Heart left ventricle (tissue), 16 donors: ENCODE measurements at places on chromosomes 16 and 17.

- peaks cover 18% of the 10 kb centered on the region for H3K27me3 ChIP-seq
- H3K4me1 ChIP-seq: no peaks in the 10 kb centered on the region
- H3K36me3 ChIP-seq: no peaks in the 10 kb centered on the region
- no peak within 1 kb of the TSS for H3K27ac ChIP-seq
Observed at GRCh38 chr16:23835390-23836077, at the start of gene PRKCB. TSS of gene PRKCB (plus strand) at chr16:23835983.

- H3K4me3 ChIP-seq: no peak overlapping the region
- H3K36me3 ChIP-seq: no peaks in the 10 kb centered on the region
- peak; percentile 84 for DNase-seq
- H3K27ac ChIP-seq: peak overlapping the region; percentile 97
- H3K4me1 ChIP-seq: peaks cover 61% of the 10 kb centered on the region
- no peaks in the 10 kb centered on the region for H3K27me3 ChIP-seq
Observed at GRCh38 chr17:81422776-81423697, 27.8 kb downstream of the BAHCC1 start.

DNA sequence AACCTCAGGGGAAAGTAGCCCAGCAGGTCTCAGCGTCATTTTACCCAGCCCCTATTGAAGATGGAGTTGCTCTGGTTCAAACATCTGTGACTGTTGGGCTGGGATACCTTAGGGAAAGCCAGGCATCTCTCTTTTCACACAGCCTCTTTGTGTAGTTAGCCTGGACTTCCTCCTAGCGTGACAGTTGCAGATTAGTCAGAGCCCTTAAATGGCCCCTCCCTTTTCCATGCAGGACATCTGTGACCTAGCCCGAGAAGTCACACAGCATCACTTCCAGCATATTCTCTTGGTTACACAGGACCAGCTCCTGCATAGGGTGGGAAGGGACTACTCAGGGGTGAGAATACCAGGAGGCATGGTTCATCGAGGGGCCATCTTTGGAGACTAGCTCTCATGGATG lies 375.0 kb upstream of the RBFOX1 start:
- no peaks in the 10 kb centered on the region for H3K36me3 ChIP-seq
- no peak overlapping the region for H3K27ac ChIP-seq
- DNase-seq: no peak
- H3K4me1 ChIP-seq: no peaks in the 10 kb centered on the region
- H3K27me3 ChIP-seq: no peaks in the 10 kb centered on the region

DNA sequence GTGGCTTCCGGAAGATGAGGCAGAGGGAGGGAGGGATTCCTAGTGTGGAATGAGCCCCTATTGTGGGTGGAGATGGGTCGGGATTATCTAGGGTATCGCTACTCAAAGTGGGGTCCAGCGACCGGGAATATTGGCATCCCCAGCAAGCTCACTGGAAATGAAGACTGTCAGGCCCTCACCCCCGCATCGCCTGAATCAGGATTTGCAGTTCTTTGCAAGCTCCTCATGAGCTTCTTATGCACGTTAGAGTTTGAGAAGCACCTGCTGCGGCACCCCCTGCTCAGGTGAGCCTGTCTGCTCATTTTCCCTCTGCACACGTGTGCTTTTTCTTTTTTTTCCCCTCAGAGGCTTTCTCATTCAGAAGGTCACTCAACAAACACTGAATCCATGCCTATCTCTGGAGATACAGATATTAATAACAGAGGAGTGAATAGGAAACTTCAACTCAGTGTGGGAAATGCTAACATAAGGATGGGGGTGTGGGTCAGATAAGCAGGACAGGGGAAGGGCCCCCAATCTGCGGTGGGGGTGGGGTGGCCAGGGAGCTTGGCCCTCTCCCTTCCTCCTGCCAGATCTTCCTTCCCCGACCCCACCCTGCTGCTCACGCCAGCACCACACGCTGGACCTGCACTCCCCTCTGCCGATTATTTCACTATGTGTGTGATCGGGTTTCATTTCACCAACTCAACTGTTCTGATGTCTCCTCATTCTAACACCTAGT lies 67.7 kb upstream of the NFAT5 start:
- H3K4me1 ChIP-seq: no peaks in the 10 kb centered on the region
- DNase-seq: no peak
- no peaks in the 10 kb centered on the region for H3K36me3 ChIP-seq
- H3K27ac ChIP-seq: no peak overlapping the region
- H3K27me3 ChIP-seq: no peaks in the 10 kb centered on the region
- H3K4me3 ChIP-seq: no peak overlapping the region

GRCh38 chr16:31213342-31213741 lies 577 bp upstream of the TRIM72 start:
- H3K4me3 ChIP-seq: no peak overlapping the region
- no peak overlapping the region for H3K27ac ChIP-seq
- DNase-seq: no peak
- peaks cover 25% of the 10 kb centered on the region for H3K4me1 ChIP-seq
